ENCODE measurements at places on chromosomes 1 and 21.

- no peak for DNase-seq
Measured at GRCh38 chr1:111559736-111560279, 56.4 kb upstream of the ADORA3 start.

DNA sequence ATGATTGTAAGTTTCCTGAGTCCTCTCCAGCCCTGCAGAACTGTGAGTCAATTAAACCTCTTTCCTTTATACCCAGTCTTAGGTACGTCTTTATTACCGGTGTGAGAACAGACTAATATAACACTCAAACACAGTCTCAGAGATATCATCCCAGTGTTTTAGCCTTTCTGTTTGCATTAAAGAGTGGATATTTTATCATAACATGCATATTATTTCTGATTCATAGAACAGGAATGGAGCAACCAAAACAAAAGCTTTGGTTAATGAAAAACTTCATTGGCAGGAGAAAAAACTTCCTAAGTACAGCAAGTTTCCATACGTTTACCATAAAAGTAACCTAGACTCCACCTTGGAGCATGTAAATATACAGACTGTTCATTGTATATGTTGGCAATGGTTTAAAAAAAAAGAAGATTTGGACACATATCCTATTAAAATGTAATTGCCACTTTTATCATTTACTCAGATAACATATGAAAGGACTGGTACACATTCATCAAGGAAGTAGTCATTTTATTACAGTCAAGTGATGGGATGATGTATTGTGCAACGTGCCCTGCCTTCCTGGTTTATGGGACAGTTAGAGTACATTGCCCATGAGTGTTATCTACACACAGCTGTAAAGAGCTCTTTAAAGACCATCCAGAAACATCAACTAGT, 144.8 kb downstream of the ETS2 start:
- no peak for DNase-seq

DNA sequence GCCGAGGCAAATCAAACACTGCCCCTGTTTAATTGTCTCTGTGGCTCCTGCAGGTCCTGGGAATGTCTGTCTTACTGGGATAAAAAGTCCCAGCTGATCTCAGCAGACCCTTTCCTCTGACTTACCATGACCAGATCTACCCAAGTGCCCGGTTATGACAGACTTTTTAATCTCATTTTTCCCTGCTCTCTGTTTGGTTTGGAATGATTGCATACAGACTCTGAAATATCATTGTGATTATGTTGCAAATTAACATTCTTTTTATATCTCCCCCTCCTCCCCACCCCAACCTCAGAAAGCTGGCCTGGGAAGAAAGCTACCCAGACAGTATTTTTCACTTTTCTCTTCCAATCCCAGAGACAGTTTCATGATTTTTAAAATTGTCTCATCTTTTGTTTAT, 16.3 kb downstream of the RAB7B start:
- DNase-seq, result no peak

DNA sequence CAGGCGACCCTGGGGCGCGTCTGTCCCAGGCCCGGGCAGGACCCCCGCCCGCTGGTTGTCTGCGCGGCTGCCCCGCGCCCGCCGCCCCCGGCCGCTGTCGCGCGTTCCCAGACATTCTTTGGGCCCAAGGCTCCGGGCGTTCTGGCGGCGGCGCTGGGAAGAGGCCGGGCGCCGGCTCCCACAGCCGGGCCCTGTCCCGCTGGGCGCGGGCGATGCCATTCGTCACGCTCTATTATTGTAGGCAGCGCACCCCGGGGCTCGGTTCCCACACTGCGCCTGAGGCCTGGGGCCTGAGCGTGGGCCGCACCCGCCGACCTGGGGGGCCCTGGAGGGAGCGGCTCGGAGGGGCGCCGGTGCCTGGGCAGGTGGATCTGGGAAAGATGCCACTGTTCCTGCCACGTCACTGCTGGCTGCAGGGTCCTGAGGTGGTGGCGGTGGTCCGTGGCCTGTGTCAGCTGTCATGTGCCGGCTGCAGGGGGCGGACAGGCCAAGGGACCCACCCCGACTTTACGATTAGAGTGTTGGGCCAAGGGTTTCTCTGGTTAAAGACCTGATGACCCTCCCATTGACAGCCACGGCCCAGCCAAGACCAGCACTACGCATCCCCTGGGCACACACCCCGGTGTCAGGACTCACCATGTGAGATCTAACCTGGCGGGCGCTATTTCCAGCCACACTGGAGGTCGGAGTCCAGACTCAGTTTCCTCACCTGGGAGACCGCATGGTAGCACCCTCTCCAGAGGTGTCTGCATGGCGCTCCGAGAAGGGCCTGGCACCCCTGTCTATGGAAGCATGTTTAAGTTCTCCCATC, 55.1 kb upstream of the ADARB1 start:
- DNase-seq, result no peak

- DNase-seq, result no peak
Measured at GRCh38 chr1:218624052-218624451, 278.9 kb downstream of the TGFB2 start.

DNA sequence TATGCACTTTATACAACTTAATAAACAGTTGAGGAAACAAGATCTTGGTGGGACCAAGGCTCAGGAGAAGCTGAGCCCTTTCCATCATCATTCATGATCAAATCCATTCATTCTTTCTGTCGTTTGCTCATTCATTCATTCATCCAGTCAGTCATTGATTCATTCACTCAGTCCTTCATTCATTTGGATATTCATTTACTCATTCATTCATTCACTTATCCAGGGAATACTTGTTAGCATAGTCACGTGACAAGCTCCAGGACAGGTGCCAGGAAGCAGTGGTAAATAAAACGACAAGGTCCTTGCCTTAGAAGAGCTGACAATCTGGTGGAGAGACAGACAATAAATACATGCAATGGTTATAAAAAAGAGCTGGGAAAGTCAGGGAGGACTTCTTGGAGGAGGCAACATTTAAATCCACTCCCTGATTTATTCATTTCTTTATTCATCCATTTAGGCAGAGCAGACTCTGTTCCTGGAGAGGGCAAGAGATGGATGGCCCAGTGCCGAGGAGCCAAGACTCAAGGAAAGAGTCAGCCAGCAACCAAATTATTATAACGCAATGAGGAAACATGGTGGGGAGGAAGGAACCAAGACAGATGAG, 74.1 kb upstream of the CASZ1 start:
- no peak for DNase-seq

DNA sequence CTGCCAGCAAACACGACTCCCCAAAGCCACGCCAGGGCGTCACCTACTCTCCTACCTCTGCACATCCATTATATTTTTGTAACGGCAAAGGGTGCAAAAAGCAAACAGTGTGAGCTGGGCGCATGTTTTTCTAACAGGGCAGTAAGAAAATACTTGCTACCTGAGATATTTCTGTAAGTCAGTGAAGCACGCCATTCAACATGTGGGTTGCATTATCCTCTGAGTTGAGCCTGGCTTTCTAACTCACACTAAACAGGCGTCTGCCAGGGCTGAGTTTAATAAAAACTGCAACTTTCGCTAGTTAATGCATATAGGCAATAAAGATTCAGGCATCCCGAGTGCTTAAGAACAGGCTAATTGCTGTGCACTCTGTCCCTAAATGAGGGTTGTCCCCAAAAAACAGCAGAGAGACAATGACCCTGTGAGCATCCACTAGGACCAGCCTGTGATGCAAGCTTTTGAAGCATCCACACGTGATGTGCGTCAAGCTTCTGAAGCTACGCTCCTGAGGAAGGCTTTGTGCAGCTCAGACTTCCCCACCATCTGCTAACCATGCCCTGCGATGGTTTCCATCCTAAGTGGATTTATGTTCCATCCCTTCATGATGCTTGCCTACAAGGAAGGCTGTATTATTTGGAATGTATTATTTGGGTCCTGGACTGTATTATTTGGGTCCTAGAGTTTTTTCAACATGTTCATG, 70.0 kb upstream of the SIM2 start:
- DNase-seq, result no peak

- no peak for DNase-seq
Measured at GRCh38 chr1:155219592-155220031, 11.1 kb downstream of the MTX1 start.
